Osteocyte (in vitro differentiated cells): ENCODE measurements at places on chromosomes 13 and 19.

DNA sequence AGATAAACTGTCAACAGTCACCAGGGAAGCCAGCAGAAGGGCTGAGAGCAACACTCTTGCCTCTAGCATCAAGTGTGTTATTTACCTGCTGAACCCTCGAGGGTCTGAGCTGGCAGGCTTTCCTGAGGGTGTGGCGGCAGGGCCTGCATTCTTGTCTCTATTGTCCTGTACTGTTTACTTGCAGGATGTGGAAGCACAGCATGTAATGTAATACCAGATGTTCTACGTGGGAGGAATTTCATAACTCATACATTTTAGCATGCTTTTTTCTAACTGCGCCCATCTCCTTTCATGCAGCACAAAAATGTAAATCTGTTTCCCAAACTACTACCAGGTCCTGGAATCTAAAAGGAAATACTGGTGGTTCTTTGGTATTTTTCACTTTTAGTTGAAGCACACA lies 153.1 kb downstream of the RGCC start:
- DNase-seq, result no peak

GRCh38 chr13:24348385-24348784 lies 39.0 kb downstream of the C1QTNF9 start:
- no peak for DNase-seq

DNA sequence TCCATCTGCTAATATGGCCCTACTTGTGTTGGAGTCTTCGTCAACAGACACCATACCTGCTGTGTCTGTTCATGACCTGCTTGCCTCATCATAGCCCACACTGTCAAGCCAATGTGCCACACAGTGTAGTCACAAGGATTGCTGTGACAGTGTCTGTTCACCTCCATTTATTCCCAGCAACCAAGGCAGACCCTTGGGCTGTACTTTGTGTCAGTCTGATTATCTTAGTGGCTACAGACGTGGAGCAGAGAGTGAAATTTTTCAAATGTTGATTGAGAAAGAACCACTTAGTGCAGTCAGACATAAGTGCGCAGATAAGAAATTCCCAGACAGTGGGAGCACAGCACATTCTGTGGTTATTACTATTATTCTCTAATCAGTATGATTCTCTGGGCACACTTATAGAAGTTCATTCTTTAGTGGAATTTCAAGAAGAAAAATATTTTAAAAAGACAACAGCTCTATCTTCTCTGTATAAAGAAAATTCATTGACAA lies 184.6 kb downstream of the GPC6 start:
- no peak for DNase-seq

DNA sequence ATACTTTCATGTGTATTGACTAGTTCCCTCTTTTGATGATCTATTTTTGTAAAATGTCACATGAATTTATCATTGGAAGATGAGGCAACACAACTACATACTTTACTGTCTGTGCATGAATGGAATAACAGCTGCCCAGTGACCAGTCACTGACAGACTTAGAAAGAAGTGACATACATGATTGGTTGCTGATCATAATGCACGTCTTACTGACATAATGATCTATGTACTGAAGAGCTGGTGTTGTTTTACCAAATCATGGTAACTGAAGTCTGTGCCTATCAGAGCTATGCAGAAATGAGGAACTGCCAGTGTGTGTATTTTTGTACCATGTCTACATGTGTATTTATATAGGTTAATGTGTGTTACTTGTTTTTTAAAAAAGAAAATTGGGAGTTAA lies 26.5 kb downstream of the GPR18 start:
- DNase-seq, result no peak

GRCh38 chr13:30676672-30677071 lies 58.7 kb upstream of the ALOX5AP start:
- DNase-seq, result no peak

DNA sequence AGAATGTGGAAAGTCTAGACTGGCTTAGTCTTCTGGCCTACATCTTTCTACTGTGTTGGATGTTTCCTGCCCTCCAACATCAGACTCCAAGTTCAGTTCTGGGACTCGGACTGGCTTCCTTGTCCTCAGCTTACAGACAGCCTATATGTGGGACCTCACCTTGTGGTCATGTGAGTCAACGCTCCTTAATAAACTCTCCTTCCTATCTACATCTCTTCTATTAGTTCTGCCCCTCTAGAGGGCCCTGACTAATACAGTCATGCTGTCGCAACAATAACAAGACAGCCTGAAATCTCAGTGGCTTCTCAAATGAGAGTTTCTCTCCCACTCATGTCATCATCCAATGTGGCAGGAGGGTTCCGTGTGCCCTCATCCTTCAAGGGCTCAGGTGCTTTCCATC lies 347.8 kb downstream of the MZT1 start:
- DNase-seq, result no peak

DNA sequence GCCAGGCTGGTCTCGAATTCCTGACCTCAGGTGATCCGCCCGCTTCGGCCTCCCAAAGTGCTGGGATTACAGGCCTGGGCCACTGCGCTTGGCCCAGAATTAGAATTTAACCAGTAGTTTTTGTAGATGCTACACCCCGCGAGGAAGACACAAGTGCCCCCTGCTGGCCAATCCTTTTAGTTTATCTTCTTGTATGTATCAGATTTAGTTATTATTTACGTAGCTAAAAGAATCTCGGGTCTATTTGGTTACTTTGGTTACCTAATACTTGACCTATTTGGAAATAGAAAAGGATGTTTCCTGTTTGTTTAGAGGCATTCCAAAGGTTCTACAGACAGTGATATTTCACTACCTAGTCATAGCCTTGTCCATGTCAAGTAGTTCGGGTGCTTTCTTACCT lies 22.0 kb downstream of the MUC16 start:
- no peak for DNase-seq

DNA sequence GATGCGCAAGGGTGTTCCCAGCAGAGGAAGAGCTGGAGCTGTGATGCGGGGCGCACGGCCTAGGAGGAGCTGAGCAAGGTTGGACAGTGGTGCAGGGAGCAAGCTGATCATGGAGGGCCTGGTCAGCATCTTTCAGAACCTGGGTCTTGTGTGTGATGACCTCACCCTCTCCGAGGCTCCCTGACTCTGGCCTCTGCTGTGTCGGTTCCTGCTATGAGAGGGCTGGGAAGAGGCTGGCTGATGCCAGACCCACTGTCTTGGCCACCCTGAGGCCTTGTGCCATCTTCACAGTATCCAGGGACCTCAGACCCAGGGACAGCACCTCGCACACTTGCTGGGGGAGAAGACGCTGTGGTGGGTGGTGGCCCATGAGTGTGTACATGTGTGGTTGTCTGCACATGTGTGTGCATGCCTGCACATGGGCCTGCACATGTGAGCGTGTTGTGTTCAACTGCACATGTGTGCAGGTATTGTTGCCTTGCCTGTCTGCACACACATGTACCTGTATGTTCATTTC lies 16.5 kb upstream of the C13orf46 start:
- DNase-seq, result no peak
